GM13977 (cell line): ENCODE measurements at places on chromosomes 7 and 10.

DNA sequence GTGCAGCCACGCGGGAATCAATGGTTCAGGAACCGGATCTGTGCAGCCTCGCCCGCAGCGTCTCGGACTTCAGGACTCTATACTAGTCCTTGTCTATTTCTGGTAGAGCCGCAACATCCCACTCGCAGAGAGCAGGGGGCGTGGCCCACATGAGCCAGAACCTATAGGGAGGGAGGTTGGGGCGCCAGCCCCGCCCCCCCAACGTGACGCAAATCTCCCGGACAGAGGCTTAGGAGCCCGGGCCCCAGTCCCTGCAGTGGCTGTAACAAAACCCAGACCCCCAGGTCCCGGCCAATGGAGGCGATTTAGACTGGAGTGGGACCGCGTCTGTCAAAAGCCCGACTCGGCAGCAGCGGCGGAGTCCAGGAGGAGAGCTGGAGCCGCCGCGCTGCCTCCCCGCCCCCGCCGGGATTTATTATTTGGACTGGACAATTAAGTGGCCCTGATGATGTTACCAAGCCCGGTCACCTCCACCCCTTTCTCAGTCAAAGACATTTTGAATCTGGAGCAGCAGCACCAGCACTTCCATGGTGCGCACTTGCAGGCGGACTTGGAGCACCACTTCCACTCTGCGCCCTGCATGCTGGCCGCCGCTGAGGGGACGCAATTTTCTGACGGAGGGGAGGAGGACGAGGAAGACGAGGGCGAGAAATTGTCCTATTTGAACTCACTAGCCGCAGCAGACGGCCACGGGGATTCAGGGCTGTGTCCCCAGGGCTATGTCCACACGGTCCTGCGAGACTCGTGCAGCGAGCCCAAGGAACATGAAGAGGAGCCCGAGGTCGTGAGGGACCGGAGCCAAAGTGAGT is at the start of gene NKX2-3:
TSS of gene NKX2-3 (plus strand) at position 256 of the 809 bp plus-strand sequence. CDS start at position 446, 190 bp downstream.
- peak; percentile 71 for DNase-seq

GRCh38 chr7:68688416-68689086 is 909.7 kb upstream of the AUTS2 start:
- DNase-seq, result no peak

DNA sequence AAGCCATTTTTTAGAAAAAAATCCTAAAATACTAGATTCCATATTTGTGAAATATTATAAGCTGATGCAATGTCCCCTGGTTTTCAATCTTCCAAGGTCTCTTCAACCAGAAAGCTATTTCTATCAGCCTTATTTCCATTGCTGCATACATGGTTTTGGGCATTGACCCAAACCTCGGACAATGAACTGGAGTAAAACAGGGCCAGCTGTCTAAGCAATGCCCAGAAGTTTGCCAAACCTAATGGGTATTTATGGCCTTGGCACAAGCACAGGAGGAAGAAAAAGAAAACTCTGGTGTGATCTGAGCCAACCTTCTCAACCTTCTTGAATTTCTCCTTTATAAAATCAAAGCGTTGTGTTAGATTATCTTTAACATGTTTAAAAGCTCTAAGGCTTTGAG is 402.3 kb downstream of the DNAJB9 start:
- no peak for DNase-seq

DNA sequence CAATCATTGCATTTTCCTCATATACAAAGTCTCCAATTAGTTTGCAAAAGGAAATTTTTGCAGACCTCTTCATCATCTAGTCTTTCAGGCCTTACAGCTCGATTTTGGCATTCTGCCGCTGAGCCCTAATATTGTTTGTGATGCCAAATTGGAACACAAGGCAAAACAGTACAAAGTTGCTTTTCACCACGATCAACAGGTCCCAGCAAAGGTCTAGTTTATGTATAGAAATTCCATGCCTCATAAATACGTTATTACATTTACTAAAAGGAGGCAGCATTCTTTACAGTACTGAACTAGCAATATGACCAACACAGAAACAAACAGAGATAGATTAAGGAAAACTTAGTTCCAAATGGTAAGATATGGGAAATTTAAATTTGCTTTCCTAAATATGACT is 7.0 kb upstream of the DNAJC1 start:
- DNase-seq, result no peak

DNA sequence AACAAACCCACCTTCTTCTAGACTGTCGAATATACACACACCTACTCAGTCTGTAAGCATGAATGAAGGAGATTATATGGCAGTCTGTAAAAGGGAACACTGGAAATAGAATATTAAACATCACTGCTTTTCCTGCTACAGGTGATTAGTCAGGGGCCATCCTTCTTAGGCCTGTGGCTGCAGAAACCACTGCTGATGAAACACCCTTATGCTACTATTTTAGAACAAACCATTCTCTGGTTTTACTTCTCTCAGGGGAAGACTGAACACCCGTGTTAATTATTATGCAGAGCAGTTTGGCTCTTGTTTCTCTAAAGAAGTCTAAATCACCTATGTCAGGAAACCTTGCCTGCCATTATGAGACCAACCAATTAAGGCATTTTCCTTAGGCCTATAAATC is 351.1 kb upstream of the KLF6 start:
- DNase-seq, result peak; percentile 46

- no peak for DNase-seq
Observed at GRCh38 chr10:26837139-26837538, 23.6 kb downstream of the ABI1 start.

- DNase-seq, result no peak
Observed at GRCh38 chr10:119525116-119525515, 17.4 kb downstream of the RGS10 start.

- no peak for DNase-seq
Observed at GRCh38 chr10:126632705-126633104, 37.8 kb downstream of the C10orf90 start.

DNA sequence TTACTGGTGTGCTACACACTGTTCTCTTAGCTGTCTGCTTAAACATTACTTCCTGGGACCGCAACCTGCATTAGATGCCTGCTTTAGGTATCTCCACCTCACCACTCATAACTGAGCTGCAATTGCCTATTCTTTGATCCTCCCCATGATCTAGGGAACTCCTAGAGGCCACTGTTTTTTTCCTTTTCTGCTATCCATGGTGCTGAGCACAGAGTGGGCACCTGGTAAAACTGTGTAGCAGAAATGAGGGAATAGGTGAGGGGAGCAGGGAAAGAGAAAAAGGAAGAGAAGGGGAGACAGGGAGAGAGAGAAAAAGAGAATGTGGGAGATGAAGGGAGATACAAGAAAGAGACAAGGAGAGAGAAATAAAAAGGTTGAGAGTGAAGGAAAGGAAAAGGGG is 434.9 kb downstream of the ADRA2A start:
- no peak for DNase-seq

DNA sequence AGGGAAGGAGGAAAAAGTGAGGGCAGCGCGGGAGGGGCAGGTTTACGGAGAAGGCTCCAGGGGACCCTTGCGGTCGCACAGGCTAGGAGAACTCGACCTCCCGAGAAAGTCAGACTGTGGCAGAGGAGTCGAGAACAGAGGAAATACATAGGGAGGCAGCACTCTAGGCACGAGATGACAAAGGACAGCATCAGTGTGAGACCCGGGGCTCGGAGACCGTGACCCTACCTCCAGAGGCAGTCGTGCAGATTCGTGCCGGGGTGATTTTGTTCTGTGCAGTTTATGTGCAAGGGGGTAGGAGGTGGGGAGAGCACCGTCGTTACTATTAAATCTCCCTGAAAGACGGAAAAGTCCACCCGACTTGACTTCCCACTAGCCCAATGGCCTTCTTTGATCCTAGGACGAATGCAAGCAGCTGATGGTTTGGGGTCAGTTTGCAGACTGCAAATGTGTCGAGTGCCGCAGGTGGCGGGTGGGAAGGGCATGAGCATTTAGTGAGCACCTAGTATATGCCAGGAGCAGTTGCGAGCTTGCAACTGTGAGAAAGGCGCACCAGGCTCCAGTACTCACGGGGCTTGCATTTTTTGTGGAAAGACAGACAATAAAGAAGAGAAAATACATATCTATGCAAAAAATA is 674 bp upstream of the OSBPL3 start:
- peak; percentile 65 for DNase-seq

DNA sequence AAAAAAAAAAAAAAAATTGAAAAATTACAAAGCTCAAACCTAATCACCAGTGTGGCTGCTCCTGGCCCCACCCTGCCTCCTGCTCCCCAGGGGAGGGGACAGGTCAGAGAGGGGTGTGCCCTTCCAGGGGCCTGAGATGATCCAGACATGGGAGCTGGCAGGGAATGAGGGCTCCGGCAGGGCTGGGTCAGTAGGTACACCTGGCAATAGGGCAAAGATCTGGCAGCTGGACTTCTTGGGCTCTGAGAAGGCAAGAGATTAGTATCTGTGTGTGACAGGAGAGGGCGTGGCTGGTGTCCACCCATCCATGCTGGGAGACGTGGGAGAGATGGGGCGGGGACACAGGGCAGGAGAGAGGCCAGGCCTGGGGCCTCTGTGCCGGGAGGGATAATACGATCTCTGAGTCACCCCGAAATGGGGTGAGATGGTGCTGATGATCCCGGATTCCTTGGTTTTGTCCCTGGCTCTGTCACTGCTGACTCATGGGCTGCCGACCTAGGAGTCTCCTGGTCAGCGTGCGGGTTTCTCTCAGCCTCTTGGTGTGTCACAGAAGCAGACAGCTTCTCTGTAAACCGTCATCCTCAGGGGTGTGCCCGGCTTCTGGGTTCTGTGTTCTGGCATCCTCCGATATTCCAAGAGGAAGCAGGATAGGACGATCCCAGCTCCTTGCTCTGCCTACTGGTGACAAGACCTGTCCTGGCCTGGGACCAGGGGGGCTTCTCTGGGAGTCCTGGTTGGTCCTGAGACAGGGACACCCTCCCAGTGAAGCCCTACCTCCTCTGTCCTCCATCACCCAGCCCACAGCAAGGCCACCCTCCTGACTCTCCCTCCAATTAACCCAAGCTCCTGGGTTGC is 8.2 kb upstream of the CLDN4 start:
- no peak for DNase-seq

GRCh38 chr10:104802941-104803340 is 161.9 kb downstream of the SORCS3 start:
- no peak for DNase-seq

GRCh38 chr7:134367956-134368749 is 51.4 kb upstream of the SLC35B4 start:
- no peak for DNase-seq

DNA sequence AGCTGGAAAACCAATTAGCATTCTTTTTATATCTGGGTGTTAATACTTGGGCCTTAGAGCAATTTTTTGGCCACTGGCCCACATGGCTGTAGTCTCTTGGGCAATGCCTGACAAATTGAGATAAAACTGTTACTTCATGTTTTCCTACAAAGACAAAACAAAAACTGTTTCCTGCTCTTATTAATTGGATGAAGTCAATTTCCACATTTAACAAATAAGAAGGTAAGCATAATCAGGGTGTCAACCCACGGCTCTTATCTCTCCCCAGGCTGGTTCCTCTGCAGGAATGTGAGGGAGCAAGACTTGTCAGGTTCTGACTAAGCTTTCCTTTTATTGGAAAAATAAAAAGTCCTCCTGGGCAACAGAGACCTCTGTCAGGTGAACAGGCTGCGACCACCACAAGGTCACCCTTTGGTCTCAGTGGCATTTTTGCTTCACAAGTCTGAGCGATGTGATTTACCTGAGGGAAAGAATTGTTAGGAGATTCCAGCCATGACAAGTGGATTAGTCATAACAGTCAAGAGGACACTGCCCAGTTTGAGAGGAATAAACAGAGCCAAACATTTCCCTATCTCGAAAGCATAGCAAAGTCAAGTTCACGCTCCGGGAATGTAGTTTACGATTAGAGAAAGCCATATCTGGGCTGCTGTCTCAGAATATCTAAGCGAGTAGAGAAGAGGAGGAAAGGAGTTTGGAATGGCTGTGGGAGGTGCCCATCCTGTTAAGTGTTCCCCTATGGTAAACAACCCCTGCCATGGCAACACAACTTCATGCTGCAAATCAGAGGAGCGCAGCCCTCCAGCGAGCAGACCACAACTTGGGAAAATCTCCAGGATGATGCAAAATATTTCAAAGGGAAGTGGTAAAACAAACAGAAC is 144.4 kb downstream of the TES start:
- DNase-seq, result no peak

DNA sequence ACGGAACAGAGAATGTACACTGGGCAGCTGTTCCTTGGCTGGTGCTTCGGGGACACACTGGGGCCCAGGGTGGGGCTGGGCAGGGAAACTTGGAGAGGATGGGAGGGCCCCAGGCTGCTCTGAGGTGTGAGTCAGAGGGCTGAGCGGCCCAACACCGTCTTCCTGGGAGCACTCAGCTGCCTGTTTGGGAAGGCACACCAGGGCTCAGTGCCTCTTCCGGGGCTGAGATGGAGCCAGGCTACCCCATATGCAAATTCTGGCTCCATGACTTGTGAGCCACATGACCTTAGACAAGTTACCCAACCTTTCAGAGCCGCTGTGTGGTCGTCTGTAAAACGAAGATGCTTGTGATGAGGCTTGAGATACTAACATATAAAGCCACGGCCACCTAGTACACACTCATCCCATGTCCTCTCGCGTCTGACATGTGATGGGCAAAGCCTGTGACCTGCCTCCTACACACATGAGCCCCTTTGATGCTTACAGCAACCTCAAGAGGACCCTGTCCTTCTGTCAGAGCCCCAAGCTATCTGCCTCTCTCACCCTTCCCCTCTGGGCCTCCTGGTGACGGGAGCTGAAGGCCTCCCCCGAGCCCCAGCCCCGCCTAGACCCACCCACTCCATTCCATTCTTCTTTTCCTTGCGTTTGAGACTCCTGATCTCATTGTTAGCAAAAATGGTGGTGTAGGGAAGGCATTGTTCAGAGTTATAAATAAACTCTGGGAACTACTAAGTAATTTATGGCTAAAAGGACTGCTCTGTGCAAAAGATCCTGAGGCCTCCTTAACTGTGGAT is 26.1 kb downstream of the KLRG2 start:
- no peak for DNase-seq

DNA sequence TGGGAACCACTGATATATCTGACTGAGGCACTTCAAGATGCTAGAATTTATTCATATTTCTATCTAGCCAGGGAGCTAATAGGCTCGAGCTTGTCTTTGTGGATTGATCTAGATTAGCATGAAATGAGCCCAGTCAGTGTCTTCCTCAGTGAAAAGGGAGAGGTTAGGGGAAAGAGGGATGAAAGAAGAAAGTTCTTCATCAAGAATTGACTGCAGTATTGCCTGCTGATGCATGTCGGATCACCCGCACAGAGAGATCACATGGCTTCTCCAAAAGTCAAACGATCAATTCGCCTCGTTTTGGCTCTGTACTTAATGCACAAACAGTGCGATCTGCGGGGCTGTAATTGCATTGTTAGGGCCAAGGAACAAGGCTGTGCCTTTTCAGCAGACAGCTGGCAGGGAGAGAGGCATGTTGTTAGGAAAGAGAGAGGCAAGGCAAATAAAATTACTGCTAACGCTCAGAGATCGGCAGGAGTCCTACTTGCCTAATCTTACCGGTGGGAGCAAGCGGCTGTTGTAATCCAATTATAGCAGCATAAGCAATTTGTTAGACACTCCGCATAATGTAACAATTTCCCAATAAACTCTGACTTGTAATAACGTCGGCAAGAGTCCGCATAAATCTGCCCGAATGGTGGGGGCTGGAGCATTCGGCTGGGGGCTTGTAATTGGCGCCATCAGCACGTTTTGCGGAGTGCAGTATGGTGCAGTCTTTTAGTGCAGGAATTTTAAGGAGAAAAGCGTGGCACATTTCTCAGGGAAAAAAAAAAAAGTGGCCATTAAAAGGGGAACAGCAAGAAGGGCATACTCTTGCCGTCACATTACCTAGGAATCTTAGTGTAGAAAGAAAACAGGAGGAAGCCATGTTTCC is 102.1 kb downstream of the POLL start:
- no peak for DNase-seq
